ENCODE measurements at places on chromosomes 2 and 18. TPM values are rescaled to one million over a fixed set of nuclear protein-coding genes. Genes with fewer than 3 reads are reported as not detected.

DNA sequence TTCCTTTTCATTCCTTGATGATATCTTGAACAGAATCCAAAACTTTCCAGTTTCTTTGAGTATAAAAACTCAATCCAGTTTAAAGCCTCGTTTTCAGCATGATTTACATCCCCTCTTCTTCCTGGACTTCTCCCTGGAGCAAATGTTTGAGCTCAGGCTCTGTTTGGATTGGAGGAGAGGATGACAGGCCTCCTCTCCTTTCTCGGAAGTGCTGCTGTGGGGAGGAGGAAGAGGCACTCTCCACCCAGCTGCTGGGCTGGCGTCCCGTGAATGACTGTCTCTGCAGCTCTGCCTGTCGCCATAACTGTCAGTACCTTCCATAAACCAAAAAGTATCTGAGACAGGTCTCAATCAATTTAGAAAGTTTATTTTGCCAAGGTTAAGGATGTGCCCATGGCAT, 238.2 kb upstream of the AGAP1 start:
- no peak overlapping the region for H3K4me3 ChIP-seq
- no peaks in the 10 kb centered on the region for H3K27me3 ChIP-seq

ATP6V1B1 gene
- total RNA-seq: not detected

FAM161A gene
- 9.1 TPM for total RNA-seq

UPP2 gene
- not detected for total RNA-seq

DNA sequence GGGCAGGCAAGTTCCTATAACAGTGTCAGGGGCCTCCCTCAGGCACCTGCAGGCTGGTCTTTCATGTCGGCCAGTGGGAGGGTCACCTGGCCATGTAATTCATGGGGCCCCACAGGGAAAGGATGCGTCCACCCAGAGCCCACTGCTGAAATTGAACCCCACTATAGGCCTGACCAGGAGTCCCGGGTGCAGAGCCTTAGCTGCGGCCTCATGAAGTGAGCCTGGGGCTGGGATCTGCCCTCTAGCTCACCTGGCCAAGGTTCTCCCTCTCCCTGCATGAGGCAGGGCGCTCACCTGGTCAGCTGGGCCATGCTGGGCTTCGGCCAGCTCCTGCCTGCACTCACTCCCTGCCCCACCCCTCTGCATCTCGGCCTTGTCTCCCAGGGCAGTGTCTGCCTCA, 41.1 kb downstream of the C1QL2 start:
- H3K27ac ChIP-seq: no peak overlapping the region
- no peaks in the 10 kb centered on the region for H3K27me3 ChIP-seq
- H3K4me1 ChIP-seq: peaks cover 10% of the 10 kb centered on the region
- no peaks in the 10 kb centered on the region for H3K36me3 ChIP-seq
- no peak overlapping the region for H3K4me3 ChIP-seq

FAHD2B gene
- 29.0 TPM for total RNA-seq

ANKRD30B gene
- total RNA-seq: not detected

GRCh38 chr2:150127346-150127990, 360.0 kb downstream of the RND3 start:
- no peaks in the 10 kb centered on the region for H3K4me1 ChIP-seq
- DNase-seq: no peak
- H3K4me3 ChIP-seq: no peak overlapping the region
- no peaks in the 10 kb centered on the region for H3K36me3 ChIP-seq

DNA sequence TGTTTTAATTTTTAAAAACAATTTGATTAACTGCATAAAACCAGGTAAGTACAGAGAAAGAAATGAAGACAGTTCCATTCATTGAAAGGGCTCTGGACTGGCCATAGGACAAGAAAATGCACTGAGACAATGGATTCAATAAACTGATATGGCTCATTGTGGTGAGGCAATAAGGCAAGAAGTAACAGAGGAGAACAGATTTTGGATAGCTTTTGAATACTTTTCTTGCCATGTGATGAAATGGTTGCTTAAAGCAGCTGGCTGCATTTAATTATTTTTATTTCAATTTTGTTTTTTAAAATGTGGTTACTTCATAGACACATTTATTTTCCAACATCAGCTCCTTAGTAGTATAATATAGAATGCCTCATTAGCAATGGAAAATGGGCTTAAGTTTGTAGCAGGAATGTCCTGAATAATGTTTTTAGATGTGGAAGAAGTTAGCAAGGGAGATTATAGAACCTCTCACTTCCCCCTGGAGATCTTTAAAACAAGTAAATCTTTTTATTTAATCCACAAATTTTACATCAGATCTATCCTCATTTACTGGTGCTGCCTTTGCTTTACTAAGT, 646.9 kb upstream of the ZEB2 start:
- H3K27me3 ChIP-seq: no peaks in the 10 kb centered on the region
- no peak overlapping the region for H3K4me3 ChIP-seq
- H3K27ac ChIP-seq: no peak overlapping the region
- no peaks in the 10 kb centered on the region for H3K36me3 ChIP-seq
- no peak for DNase-seq
